ENCODE measurements at places on chromosomes 16 and 17.
A peak's percentile ranks its signal among the peaks of the same experiment; 100 is the strongest.

- DNase-seq: no peak
Measured at GRCh38 chr17:74565126-74565525, 2.2 kb downstream of the CD300H start.

GRCh38 chr17:73841431-73842060, 197.3 kb upstream of the SDK2 start:
- no peak for DNase-seq

DNA sequence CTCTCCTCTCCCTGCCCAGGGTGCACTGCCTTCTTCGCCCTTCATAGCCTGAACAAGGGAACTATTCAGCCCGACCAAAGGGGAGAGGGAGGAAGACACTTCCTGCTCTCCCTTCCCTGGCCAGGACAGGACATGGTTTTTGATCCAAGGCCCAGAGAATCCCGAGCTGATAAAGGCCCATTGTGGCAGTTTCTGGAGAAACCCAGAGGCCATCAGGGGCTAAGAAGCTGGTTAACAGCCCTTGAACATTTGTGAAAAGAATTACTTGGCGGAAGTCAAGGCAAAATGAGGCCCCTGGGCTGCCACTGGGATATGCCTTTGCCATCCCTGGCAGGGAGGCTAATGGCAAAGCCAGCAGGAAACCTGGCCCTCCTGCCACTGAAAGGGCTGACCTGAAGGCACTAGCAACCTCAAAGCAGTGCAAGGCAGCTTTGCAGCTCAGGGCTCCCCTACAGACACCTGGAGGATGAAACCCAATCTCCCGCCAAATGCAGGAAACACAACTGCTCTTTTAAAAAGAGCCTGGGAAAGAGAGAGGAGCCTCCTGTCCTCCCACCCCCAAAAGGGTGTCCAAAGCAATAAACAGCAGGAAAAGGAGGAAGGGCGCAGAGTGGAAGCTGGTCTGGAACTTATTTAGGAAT, 12.6 kb downstream of the PHB1 start:
- DNase-seq: no peak

DNA sequence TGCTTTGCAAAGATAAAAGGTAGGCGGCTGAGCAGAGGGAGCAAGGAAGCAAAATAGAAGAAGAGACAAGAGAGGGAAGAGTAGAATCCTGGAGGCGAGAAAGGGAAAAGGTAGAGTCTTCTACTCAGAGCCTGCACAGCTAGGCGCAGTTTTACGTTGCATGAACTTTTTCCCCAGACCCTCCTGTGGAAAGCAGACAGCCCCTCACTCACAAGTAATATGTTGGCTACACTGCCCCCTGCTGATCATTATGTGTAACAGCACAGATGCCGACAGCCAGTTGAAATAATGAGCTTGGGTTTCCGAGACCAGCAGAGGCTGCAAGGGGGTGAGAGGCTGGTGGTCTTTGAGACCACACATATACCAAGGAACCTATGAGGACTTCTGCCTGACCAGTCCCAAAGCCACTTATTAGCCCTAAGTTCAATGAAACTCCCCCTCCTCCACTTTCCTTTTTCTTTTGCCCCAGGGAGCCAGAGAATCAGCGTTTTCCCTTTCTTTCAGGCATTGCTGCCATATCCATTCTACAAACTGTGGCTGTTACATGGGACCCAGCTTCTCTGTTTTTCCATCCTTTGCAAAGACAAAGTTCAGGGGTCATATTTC, 22.5 kb upstream of the CMTR2 start:
- DNase-seq: peak; percentile 9

GRCh38 chr16:26231647-26232046, 539.9 kb downstream of the HS3ST4 start:
- DNase-seq: no peak

GRCh38 chr17:74148446-74148845, 55.0 kb upstream of the RPL38 start:
- DNase-seq: no peak

DNA sequence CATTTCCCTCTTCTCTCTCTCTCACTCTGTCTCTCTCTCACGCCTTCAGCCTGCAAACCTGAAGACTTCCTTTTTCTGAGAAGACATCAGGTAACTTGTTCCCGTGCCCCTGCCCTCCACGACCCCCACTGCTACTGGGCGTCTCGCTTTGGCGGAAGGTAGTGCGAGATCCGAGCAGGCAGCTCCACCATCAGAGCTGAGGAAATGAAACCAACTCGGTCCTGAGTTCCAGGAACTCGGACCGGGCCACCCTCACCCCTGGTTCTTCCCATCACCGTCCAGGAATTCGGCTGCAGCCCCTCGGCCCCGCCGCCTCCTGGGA, 585 bp downstream of the MLKL start:
- DNase-seq: no peak

DNA sequence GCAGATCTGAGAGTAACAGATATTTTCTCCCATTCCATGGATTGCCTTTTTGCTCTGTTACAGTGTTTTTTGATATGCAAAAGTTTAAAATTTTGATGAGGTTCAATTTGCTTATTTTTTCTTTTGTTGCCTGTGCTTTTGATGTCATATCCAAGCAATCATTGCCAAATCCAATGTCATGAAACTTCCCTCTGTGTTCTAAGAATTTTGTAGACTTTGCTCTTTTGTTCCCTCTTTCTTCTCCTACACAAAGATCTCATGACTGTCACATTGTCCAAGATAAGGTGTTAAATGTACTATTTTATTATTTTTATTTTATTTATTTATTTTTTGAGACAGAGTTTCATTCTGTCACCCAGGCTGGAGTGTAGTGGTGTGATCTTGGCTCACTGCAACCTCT, 18.9 kb upstream of the KCNH6 start:
- DNase-seq: no peak

DNA sequence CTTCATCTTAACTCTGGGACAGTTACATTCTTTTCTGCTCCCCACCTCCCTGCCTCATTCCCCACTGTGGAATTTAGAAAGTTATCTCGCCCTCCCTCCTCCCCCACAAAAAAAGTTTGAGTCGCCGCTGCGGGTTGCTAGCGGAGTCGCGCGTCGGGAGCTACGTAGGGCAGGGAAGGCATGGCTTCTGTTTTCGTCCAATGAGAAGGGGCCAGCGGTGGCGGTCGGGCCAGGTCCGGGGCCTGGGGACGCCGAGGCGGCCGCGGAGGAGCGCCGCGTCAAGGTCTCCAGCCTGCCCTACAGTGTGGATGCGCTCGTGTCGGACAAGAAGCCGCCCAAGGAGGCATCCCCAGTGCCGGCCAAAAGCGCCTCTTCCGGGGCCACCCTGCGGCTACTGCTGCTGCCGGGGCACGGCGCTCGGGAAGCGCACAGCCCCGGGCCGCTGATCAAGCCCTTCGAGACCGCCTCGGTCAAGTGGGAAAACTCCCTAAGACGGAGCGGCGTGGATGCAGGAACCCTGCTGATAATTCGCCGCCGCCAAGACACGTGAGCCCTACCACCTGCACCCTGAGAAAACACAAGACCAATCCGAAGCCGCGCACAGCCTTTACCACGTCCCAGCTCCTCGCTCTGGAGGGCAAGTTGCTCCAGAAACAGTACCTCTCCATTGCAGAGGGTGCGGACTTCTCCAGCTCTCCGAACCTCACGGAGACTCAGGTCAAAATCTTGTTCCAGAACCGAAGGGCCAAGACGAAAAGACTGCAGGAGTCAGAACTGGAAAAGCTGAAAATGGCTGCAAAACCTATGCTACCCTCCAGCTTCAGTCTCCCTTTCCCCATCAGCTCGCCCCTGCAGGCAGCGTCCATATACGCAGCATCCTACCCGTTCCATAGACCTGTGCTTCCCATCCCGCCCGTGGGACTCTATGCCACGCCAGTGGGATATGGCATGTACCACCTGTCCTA, 8.9 kb downstream of the OR4D1 start:
- DNase-seq: no peak

DNA sequence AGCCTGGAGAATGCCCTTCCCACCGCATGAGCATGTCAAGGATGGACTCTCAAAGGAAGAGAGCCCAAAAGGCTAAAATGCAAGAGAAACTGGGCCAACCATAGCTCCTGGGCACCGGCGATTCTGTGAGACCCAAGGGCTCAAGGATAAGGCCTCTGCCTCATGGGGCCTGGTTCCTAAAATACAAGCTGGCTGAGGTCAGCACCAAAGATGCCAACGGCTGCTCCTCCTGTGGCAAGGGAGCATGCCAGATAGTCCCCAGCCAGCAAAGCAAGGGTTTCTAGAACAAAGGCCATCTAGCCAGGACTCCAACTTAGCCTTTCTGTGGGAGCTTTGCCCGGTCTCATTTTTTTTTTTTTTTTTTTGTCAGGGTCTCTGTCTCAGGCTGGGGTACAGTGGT, 20.1 kb downstream of the GPRC5B start:
- no peak for DNase-seq

- peak; percentile 94 for DNase-seq
Measured at GRCh38 chr17:72393553-72393952, 272.7 kb downstream of the SOX9 start.

GRCh38 chr17:41457676-41458075, 9.5 kb downstream of the KRT32 start:
- DNase-seq: no peak

DNA sequence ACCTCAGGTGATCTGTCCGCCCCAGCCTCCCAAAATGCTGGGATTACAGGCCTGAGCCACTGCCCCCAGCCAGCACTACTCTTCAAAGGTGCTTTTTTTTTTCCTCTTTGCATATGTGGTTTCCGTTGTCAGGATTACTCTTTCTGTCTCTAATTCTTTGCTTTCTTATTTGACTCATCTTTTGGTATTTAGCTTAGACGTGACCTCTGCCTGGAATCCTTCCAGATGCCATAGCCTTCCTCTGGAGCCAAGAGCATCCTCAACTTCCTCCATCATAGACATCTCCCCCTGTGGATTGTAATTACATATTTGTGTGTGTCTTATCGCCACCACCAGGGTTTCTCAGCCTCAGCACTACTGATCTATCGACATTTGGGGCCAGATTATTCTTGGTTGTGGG, 84.4 kb upstream of the XYLT1 start:
- DNase-seq: no peak

DNA sequence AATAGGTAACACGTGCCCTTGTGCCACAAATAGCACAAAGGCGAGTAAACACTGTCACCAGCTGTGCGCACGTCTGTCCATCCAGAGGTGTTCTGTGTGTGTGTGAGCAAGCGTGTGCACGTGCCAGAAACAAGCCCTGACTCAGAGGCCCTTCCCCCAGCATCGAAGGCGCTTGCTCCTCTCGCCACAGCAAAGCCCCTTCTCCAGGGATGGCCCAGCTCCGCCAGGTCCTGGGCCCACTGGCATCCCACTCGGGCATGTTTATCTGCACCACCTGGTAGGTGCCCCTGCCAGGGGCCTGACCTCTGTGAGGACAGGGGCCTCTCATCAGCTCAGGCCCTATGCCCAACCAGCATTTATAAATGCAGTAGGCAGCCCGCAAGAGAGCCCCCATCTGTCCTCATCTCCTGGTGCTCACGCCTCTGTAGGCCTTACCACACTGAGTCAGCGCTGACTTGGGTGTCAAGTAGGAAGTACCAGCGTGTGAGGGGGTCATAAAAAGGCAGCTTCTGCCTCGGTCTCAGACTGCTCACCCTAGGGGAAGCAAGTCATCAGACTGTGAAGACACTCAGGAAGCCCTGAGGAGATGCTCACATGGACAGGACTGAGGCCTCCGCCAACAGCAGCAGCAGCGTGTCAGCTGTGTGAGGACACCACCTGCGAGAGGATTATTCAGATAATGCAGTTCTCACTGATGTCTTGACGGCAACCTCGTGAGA, 10.8 kb downstream of the TMEM235 start:
- peak; percentile 19 for DNase-seq

DNA sequence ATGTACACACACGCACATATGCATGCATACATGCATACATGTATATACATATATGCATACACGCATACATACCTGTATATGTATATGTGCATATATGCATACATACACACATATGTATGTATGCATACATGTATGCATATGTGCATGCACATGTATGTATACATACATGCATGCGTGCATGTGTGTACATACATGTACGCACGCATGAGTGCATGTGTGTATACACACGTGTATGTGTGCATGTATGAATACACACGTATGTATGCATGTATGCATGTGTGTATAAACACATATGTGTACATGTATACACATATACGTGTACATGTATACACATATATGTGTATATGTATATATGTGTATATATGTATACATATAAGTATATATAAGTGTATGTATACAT, 28.5 kb upstream of the DLX3 start:
- no peak for DNase-seq

DNA sequence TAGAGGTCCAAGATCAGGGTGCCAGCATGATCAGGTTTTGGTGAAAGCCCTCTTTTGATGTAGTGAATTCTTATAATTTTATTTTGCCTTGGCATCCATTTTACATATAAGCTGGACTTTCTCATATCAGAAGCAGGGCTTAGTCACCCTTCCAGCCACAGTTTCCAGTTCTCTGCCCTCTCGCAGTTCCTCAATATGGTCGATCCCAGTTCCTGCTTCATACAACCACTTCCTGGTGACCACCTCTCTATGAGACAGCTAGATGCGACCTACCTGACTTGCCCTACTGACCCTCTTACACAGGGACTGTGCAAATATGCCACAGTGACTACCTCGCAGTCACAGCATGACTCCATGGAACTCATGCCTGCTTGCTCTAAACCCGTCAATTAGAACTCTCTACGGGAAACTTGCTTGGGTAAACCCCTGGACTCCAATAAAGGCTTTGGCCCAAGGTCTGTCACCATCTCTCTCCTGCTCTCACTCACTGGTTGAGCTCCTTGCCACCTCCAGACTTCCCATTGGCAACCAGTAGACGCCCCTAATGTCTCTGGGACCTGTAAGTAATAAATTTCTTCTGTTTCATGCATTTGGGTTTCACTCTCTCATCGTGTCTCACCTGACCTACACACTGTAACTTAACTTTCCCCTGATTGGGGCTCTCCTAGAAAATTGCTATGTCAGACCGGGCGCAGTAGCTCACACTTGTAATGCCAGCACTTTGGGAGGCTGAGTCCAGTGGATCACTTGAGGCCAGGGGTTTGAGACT, 21.4 kb downstream of the CD300LG start:
- no peak for DNase-seq

GRCh38 chr16:79988721-79989220, 388.2 kb upstream of the MAF start:
- no peak for DNase-seq

- no peak for DNase-seq
Measured at GRCh38 chr17:42571435-42572225, 4.7 kb downstream of the MLX start.

DNA sequence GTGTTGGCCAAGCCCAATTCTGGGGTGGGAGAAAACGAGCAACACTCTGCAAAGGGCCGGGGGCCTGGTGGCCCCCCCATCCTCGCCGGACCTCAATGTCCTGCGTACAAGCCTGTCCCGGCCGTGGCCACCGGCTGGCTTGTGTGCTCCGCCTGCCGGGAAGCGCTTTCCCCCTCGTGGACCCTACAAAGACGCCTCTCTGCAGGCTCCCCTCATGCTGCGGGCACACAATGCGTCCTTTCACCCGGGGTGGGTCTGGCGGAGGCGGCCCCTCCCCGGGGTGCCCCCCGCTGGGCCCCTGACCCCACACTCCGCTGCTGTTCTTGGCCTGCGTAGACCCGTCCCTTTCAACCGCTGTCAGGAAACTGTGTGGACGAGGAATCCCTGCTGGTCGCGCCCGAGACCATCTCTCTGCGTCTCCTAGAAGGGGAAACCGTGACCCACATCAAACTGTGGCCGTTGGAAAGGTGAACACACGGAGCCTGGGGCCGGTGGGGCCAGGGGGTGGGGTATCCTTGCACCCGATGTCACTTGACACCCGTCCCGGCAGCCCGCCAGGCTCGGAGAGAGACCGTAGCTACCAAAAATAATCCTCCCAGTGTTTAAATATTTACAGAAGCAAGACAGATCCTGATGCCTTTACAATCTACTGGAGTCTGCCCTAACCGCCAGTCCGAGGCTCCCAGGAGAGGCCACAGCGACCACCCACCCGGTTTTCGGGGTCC, 43.6 kb downstream of the TBC1D16 start:
- no peak for DNase-seq
